LHCN-M2 (cell line): ENCODE measurements at places on chromosomes 4 and X. TPM values are rescaled to one million over a fixed set of nuclear protein-coding genes. Genes with fewer than 3 reads are reported as not detected.

Gene NDUFC1
- 34.4 and 48.5 TPM in 2 replicates for total RNA-seq

Gene F9
- not detected in 2 replicates for total RNA-seq

Gene HHIP
- total RNA-seq = 1.7 and 3.7 TPM in 2 replicates

Gene ADGRG4
- total RNA-seq = not detected in 2 replicates

- no peak for DNase-seq
Observed at GRCh38 chr4:153290134-153290533, 54.4 kb upstream of the MND1 start.

DNA sequence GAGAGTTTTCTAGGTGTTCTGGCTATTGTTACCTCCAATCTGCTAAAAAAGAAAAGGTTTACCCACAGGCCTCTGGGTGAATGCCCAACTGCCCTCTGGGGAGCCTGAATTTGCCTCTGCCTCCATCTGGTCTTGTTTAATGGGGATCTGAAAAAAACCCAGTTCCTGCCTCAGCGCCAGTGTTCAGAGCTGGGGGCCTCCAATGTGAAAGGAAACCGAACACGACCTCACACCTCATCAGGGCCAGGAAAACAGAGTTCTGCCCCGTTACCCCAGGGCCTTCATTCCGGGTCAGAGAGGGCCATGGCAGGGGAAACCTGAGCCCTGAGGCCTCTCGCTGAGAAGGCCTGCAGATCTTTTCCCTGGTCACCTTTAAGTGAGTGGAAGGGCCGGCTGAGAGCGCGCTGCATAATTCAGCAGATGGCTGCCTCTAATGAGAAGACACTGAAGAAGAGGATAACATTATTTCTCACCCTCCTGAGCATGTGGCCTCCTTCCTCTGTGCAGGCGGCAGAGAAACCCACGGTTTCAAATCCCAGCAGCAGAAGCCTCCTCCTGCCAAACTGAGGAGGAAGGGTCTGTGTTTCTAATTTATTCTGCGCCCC lies 6.8 kb downstream of the SEPTIN6 start:
- DNase-seq = no peak

DNA sequence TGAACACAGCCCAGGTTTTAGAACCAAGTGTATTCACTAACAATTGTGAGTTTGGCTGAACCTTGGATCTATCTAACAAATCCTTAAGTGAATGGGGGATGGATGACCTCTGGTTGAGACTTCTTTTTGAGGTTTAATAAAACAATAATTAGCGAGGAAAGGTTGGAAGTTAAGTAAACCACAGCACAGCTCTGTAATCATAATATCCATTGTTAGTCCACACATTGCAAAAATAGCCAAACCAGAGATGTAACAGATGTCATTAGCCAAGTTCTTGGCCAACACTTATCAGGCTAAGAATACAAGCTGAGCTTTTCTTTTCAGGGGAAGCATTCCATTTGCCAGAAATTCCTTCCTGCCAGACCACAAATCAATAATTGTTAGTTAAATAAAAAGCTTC lies 59.1 kb downstream of the FREM3 start:
- no peak for DNase-seq

GRCh38 chr4:54187148-54187547 lies 41.9 kb upstream of the PDGFRA start:
- no peak for DNase-seq

GRCh38 chrX:132664273-132664672 lies 175.4 kb upstream of the MBNL3 start:
- no peak for DNase-seq

DNA sequence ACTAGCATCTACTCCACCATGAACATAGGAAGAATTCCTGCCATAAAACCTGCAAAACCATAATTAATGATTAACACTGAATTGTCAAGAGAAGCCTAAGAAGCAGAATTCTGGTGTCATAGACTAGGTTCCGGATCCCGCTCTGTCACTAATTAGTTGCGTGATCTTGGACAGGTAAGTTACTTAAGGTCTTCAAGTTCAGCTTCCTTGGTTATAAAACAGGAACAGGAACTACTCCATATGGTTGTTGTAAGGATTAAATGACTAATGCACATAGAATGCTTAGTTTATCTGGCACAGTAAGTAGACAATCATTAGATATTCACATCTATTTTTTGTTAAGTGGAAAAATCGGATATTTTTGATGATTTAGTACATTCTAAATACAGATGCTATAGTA lies 14.3 kb downstream of the G3BP2 start:
- DNase-seq = no peak

DNA sequence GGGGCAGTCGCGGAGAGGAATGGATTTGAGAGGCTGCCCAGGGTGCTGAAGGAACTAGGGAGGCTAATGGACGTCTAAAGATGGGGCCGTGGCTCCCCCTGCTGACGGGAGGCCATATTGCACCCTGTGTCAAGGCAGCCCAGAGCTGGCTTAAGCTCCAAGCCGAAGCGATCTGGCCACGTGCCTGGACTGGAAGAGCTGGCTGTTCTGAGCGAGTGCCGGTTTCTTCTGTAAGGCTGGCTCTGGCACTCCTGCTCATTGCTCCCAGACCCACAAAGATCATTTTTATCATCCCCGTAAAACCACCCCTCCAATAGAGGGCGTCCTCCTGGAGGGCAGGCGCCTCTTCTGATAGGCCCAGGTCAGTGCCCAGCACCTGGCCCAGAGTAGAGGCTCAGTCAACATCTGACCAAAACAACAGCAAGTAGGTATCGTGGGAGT lies 5.6 kb downstream of the PNCK start:
- peak; percentile 54 for DNase-seq

GRCh38 chrX:17456526-17456925 lies 81.5 kb downstream of the NHS start:
- DNase-seq = no peak

DNA sequence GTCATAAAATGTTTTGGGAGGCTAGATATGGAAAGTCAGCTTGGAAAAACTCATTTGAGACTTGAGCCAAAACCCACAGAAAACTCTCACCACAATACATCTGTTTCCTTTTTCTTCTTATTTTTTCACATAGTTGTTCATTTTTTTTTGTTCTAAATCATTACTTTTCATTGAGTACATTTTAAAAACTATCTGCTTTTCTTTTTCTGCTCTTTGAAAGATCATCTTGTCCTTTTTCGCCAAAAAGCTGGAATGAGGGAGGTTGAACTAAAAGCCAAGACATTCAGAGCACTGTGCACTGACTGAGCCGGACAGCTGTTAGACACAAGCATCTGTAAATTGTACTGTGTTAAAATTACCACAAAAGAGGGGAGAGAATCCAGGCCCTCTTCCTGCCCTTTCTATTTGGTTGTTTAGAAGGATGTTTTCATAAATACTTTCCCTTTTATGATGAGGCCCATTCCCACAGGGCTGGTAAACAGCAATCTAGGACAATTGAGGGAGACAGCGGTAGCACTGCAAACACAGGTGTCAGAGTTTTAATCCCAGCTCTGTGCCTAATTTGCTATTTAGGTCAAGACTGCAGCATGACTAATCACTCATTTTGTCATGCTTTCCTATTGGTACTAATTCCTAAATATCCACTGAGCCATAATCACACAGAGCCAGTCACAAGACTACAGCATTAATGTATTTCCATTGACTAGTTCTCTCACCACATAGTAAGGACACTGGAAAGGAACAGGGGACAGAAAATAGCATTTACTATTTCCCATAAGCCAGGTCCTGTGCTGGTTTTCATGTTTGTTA lies 7.3 kb upstream of the RNF150 start:
- DNase-seq = peak; percentile 13

DNA sequence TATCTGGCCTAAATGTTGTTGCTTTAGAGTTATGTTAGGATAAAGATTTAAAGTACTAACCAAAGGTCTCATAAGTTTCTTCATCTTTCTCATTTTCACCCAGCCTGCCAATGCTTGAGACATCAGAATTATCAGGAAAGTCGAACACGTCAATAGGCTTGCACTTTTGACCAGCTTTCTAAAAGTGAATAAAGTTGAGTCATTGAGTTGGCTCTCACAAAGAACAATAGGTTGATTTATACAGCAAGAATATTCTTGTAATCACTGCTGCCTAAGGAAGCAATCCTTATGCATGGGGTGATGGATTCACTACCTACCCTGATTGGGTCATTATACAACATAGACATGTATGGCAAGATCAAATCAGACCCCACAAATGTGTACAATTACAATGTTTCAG lies 5.0 kb downstream of the CENPU start:
- DNase-seq = no peak
